ENCODE measurements at places on chromosomes 4 and X. TPM values are rescaled to one million over a fixed set of nuclear protein-coding genes. Genes with fewer than 3 reads are reported as not detected.

Gene TAF1
- 49.6 TPM for total RNA-seq

Gene PPP4R3C
- total RNA-seq, result 1.2 TPM

Gene NPFFR2
- total RNA-seq, result not detected

Gene MRPL1
- total RNA-seq, result 16.7 TPM

Gene CD38
- total RNA-seq, result 0.90 TPM

Gene ZXDA
- 2.4 TPM for total RNA-seq

DNA sequence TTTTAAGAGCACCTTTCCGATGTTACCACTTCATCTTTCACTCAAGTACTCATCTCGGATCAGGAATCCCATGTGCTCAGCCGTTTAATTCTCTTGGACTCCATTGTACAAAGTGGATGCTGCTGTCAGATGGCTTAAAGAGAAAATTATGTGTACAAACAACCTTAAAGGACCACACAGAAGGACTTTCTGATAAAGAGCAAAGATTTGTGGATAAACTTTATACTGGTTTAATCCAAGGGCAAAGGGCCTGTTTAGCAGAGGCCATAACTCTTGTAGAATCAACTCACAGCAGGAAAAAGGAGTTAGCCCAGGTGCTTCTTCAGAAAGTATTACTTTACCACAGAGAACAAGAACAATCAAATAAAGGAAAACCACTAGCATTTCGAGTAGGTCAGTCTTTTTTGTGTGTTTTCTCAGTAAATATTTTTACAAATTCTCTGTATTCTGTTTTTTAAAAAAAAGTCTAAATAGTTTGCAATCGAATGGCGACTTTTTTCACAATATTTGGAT lies 20.1 kb downstream of the MMAA start:
- no peak for DNase-seq

- no peak for DNase-seq
These were observed 107.0 kb downstream of the SLC4A4 start for GRCh38 chr4:71445811-71446210.

DNA sequence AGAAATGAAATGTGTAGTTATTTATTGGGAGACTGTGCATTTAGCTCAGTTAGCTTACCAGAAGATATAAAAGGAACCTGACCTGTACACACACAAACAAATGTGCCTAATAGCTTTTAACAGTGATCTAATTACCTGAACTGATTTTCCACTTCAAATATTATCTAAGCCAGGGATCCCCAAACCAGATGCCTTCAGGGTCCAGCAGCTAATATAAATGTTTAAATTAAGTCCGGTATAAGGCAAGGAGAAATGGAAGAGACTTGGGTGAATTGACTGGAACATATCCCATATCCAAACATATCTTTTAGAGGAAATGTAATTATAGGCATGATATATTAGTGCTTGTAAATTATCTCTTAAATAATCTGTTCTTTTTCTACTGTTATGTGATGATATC lies 66.7 kb downstream of the CNKSR2 start:
- no peak for DNase-seq

- DNase-seq, result no peak
These were observed 12.2 kb upstream of the WDR1 start for GRCh38 chr4:10128761-10129160.

- DNase-seq, result no peak
These were observed 7.4 kb downstream of the EVC start for GRCh38 chr4:5718411-5718810.

DNA sequence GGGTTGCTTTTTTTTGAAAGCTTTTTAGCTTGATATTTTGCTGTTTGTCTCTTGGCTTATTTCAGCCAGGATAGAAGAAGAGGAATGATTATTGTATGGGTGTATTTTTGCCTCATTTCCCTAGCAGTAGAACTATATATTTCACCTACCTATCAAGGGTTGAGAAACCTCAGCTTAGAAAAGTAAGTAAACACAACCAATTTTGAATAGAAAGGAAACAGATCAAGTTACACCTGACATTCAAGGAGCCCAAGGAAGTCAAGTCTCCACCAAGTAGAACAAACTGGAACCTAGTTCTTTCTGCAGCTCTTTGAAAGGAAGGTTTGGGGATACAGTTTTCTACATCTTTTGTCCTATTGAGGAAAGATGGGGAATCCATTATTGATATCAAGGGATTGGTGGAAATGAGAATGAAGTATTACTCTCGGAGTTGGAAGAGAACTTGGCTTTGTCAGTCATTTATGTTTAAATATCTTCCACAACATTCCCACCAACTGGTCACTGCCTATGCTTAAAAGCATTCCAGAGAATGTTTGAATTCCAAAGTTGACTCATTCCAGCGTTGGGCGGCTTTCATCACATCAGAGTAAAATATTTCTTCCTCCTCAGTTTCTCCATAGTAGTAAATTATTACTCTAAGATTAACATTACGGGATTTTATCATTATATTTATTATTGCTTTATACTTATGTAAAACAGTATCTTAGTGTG lies 207.8 kb upstream of the CNKSR2 start:
- DNase-seq, result peak; percentile 6

GRCh38 chrX:19769467-19769866 lies 117.9 kb downstream of the SH3KBP1 start:
- no peak for DNase-seq

DNA sequence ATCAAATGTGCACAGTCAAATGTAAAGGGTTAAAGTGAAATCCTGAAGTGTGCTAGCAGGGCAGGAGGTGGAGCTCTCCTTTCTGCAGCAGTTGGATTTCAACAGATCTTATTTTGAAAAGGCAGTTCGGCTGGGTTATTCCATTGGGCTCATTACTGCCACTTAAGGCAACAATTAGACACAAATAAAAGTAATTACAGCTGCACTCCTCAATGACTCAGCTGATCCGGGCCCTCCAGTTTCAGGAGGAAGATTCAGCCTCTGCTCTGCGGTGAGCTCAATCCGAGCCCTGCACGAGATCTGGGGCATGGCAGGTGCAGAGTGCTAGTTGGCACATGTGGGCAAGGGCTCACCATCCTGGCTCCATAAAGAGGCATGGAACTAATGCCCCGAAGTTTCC lies 85.4 kb downstream of the PHKA2 start:
- DNase-seq, result no peak

DNA sequence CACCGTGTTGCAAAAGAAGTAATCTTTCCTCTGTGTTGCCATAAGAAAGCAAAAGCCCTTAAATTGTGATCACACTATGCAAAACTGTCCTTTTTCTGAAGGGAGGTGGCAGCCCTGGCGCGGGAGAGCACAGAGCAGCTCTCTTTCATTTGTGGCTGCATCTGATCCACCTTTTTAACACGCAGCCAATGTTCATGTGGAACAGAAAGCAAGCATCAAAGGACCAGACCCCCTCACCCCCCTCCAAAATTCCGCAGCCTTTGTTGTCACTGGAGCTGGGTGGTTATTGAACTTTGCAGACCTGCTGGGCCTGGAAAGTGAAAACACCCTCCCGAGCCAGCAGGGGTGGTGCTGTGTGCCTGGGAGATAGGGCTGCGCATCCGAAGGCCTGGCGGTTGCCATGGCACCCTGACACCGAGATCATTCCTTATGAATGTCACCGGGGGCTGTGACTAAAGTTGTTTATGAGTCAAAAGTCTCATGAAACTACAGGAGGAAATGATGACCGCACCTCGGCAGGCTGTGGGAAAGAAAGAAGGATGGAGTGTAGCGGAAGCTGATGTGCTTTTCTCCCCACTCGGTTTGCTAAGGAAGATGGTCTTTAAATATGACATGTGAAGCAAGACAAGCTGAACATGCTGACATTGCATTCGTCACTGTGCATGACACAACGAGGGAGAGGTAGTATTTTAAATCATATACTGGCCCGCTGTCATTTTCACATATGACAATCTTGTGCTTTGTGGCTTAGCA lies 367.4 kb downstream of the UNC5C start:
- DNase-seq, result no peak

DNA sequence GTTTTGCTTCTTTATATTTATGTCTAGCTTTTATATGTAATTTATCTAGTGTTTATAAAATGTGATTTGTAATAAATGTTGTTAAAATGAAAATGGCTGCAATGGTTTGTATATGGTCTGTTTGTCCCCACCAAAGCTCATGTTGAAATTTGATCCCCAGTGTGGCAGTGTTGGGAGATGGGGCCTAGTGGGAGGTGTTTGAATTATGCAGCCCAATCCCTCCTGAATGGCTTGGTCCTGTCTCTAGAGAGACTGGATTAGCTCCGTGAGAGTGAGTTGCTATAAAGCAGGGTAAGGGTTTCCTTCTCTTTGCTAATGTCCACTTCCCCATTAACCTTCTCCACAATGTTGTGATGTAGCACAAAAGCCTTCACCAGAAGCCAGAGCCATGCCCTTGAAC lies 30.0 kb upstream of the JADE3 start:
- no peak for DNase-seq

- DNase-seq, result no peak
These were observed 2.2 kb upstream of the UGT2B4 start for GRCh38 chr4:69497886-69498395.

- no peak for DNase-seq
These were observed 171.5 kb upstream of the EDNRA start for GRCh38 chr4:147309434-147309833.

DNA sequence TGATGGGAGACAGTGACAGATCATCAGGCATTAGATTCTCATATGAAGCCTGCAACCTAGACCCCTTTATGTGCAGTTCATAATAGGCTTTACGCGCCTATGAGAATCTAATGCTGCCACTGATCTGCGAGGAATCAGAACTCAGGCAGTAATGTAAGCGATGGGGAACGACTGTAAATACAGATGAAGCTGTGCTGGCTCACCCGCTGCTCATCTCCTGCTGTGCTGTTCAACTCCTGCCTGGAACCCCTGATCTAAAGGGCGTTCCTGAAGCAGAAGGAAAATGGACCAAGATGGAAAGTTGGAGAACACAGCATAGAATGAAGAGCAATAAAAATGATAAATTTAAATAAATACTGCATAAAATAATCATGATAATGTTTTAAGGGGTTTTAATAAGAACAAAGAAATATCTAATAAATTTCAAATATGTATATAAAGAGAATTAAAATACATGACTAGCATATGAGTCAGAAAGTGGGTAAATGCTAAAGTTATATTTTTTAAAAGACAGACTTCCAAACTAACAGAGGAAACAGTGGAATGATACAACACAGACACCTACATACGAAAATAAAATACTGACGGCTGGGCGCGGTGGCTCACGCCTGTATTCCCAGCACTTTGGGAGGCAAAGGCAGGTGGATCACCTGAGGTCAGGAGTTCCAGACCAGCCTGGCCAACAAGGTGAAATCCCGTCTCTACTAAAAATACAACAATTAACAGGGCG lies 59.2 kb downstream of the RBM47 start:
- no peak for DNase-seq

DNA sequence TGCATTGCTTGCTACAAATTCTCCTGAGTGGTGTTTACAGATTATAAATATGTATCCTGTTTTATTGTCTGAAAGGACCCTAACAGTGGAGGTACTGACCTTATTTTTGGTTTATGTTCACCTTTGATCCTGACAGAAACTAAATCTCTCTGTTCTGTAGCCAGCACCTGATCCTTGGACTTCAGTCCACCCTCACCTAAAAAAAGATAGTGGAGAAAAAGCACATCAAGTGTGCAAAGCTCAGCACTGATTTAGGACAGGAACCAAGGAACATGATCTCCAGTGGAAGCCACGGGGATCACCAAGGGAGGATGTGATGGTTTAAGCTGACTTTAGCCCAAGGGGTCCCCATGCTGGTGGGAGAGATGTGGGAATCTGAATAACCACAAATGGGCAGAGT lies 22.3 kb upstream of the C4orf54 start:
- DNase-seq, result no peak

DNA sequence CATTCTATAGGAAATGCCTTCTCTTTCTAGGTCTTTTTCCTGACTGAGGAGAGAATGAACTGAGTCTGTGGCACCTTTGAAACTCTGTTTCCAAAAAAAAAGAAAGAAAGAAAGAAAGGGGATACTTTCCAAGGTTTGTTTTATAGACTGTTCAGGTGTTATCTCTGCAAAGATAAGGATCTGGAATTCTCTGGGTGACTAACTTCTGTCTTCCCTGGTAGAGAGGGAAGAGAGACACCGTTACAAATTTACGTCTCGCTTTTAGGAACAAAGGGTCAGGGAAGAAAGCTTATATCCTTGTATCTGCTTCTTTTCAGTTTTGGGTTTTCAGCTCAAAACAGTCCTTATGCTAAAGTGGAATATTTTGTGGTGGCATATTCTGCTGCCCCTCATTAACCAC lies 314.1 kb downstream of the RAPGEF2 start:
- no peak for DNase-seq

- DNase-seq, result no peak
These were observed 61.0 kb downstream of the STX18 start for GRCh38 chr4:4480685-4481398.

GRCh38 chr4:102715057-102715456 lies 45.7 kb downstream of the MANBA start:
- no peak for DNase-seq

DNA sequence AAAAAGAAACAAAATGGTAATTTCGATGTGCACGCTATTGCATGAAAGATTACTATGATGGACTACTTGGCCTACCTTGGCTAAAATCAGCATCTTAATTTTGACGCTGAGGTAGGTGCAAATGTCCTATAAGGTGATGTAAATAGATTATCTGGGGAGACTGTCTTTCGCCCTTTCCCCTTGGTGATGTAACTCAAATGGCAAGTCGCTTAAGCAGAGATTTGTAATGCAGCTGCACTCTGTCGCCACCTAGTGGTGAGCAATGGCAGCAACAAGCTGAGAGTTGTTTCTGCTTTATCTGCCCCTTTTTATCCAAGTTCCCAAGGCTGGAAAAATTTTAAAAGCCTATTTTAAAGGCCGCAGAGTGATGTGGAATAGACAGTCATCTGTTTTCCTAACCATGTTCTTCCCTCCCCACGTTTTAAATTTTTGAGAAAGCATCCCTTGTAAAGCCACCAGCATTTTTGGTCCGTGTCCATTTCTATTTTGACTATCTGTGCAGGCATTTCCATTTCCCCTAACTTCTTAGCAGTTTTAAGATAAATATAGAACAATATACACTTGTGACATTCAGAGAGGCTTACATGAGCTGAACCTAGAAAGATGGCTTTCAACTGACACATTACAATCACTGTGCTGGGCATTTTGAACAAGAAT lies 62.4 kb upstream of the PDLIM3 start:
- peak; percentile 64 for DNase-seq

DNA sequence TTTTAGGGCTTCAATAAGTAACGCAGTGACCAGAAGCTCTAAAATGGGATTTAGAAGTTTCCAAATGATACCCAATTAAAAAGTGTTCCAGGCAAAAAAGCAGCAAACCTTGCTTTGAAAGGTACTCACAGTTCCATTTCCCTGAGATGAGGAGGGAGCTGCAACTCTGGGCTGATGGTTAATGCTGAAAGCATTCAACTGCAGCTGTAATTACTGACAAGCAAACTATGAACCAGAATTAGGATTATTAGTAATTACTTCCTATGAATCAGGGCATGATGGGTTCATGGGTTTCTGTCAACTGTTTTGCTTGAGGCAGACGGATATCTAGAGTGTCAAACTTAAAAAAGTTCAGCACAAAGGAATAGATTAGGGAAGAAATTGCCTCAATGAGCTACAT lies 357.4 kb downstream of the STIM2 start:
- no peak for DNase-seq

- DNase-seq, result no peak
These were observed 49.0 kb downstream of the AMMECR1 start for GRCh38 chrX:110268886-110269285.
